Esophagus squamous epithelium (tissue), 5 donors: ENCODE measurements at places on chromosomes 16 and 17.

DNA sequence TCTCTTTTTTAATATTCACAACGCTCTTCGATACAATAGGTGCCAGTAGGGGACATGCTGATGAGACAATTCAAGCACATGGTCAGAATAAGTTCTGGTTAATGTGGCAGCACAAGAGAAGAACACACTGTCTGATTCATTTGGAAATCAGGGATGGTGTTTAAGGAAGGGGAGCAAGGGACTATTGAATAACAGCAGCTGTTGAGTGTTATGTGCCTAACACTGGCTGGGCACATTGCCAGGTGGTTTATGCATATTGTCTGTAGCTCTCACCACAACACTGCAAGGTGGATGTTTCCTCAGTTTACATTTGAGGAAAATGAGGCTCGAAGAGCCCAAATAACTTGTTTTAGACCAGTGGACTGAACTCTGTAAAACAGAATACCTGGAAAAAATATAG, 44.2 kb downstream of the LYRM9 start:
- no peak for DNase-seq

DNA sequence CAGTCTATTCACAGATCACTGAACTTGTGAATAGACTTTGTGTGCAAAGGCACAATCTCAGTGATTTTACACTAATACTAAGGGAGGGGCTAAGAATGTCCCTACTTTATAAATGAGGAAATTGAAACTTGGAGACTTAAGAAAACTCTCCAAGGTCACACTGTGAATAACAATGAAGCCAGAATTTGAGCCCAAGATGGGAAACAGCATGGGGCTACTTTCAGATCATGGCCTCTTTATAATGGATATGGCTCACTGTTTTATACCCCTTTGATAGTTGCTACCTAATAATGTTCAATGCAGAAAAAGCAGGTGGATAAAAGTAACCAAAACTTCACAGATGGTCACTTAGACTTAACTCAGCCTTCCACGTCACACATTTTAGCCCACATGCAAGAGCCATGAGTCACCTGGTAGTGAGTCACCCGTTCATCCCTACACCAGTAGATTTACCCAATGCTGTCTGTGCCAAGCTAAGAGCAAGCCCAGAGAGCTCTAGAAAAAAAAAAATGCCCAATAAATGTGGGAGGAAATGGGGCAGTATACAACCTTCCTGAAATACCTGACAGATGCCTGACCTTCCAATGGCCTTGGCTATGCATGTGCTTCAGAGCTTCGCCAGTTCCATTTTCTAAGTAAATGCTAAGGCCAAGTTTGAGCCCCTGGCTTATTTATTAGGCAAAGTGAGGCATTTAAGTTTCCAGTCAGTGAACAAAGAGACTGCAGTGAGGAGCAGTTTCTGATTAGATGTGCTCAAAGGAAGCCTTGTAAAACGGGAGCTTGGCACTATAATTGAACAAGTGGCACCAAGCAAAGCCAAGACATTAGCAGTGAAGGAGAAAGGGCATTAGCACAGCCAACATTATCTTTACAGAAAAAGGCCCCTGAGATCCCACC, 219.7 kb downstream of the TMEM114 start:
- DNase-seq = no peak

DNA sequence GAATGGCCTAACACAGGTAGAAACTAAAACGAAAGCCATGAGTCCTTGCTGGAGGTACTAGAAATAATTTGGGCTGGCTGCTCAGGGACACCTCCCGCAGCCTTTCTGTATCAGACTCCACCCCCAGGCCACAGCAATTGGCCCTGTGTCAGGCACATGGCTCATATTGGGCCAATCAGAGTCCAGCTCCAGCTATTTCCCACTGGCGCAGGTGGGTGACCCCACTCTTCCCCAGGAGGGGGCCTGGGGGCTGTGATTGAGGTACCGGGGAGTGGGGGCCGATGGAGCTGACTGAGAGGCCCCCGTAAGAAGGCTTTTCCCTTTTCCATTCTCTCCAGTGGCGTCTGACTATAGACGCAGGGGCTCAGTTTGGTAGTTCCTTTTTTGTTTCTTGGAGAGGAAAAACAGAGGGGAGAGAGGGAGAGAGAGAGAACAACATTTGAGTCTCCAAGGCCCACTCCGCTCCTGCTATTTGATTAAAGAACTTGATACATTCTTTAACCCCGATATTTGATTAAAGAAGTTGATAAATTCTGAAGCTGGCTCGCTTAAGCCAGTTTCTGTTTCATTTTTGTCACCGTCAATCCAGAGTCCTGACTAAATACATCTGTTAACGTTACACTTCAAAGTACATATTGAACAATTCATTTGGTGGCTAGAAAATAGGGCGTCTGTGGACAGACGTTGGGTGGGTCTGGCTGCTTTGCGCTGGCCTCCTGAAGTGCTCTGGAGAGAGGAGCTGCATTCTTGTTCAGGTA, 26.3 kb downstream of the FOXL1 start:
- no peak for DNase-seq

- no peak for DNase-seq
Measured at GRCh38 chr17:11757815-11758214, 159.5 kb downstream of the DNAH9 start.

- DNase-seq = no peak
Measured at GRCh38 chr16:16155234-16155633, 68.1 kb downstream of the ABCC6 start.

GRCh38 chr17:14211801-14212200, 24.9 kb downstream of the CDRT15 start:
- no peak for DNase-seq

GRCh38 chr17:73782231-73782630, 138.0 kb upstream of the SDK2 start:
- no peak for DNase-seq

GRCh38 chr17:29968271-29968670, 26.8 kb downstream of the EFCAB5 start:
- DNase-seq = no peak

GRCh38 chr16:3004319-3004718, 8.4 kb upstream of the CLDN9 start:
- DNase-seq = no peak

GRCh38 chr16:22646948-22647556, 136.4 kb downstream of the NPIPB5 start:
- DNase-seq = no peak

DNA sequence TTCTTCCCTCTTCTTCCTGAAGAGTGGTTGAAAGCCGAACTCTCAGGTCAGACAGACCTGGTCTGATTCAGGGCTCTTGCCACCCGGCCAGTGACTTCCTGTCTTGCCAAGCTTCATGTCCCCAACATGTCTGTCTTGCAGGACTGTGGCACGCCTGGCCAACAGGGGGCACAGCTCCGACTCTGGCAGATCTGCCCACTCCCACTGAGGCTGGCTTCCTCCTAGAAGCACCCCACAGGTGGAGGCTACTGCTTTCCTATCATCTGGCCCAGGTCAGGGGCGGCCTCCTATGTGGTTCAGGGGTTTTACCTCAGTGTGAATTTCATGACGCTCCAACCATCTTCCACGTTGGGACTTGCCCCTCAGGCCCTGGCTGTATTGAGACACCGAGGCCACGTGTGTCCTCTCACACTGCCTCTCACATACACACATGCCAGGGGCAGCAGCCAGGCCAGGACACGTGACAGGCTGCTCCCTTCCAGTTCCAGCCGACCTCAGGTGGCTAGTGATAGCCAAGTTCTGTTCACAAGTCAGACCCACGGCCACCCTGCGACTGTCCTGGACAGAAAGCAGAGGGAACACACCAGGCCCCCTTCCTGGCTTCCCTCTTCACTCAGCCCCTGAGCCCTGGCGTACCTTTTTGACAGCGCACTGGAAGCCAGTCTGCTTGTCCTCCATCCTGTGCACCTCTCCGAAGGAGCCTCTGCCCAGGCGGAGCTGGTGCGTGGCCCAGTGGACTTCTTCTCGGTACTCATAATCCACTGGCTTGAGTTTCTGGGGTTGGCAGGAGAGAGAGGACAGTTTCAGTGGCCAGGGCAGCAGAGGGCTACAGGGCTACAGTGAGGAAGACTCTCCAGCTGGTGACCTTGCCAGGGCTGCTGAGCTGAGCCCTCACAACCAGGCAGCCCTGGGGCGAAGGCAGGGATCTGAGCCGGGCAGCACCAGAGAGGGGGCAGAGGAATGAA, 22.6 kb upstream of the SPATA32 start:
- no peak for DNase-seq

DNA sequence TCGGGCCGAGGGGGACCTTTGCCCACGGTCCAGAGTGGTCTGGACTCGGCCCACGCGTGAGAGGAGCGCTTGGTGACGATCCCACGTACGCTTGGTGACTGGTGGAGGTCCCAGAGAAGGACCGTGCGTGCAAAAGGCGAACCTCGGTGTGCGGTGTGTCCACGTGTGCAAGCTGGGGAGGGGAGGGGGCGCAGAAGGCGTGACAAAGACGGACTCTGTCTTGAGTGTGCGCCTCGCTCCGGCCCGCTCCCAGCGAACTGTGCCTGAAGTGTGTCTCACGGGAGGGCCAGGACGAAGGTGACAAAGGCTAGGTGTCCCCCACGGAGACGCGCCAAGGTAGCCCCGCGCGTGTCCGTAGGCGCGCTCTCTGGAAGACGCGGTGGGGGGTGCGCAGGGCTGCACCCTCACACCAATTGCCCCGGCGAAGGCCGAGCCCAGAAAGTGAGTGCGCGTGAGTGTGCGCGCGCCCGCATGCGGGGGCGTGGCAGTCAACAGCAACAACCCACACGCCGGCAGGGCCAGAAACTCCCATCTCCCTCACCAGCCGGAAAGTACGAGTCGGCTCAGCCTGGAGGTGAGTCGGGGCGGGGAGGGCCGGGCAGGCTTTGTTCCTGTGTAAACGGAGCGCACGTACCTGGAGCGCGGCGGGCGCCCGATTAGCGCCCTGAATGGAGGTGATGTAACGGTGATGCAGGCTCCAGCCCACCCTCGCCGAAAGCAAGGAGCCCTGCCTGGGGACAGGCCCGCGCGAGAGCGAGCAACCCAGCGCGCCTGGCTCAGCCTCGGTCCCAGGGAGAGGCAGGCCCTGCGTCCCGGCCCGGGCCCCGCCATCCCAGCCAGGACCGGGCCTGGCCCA, at the start of gene GPRC5C:
Gene GPRC5C (plus strand): TSS at position 521 of the 856 bp plus-strand sequence. CDS start 7,689 bp downstream, outside the sequence.
- no peak for DNase-seq

DNA sequence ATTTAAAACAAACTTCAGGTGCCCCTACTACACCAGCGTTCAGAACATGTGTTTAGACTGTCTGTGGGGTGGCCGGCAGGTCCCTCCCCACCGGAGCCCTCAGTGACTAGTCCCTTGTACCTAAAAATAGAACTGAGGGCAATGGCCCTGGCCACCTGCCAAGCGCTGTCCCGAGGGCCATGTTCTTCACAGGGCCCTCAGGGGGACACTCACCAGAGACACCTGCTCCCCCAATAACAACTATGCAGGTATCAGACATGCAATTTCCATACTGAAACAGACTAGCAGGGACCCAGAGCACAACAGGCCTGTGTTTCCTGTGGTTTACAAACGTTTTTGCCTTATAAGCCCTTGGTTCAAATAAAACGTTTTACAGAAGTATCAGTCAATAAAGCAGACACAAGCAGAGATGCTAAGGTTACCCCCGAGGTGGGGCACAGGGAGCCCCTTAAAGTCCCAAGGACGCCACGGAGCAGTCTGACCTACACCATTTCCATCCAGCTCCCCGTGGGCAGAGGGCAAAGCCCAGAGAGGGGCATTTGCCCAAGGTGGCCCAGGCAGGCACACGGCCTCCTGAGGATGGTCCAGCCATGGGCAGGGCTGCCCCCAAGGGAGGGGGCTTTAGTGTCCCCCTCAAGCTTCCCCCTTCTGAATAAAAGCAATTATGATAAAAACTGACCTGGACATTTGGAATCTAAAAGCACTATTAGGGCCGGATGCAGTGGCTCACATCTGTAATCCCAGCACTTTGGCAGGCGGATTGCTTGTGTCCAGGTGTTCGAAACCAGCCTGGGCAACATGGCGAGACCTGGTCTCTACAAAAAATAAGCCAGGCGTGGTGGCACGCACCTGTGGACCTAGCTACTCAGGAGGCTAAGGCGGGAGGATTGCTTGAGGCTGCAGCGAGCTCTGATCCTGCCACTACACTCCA, 896 bp upstream of the MYLK3 start:
- DNase-seq = no peak

DNA sequence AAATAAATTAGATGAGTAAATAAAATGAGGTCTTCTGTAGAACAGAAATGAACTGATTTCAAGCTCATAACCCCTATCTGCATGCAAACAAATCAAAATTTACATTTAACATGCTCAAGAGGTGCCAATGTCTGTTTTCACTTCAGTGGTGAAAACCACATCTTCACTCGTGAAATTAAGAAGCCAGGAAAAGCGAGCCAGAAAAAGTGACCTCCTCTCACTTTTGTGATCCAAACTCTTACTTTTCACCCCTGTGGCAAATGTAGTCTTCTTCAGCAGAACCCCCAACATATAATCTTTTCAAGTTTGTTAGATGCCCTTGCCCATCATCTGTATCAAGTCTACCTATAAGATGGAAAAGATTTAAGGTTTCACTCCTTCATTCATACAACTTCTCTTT, 9.5 kb upstream of the QRICH2 start:
- no peak for DNase-seq

DNA sequence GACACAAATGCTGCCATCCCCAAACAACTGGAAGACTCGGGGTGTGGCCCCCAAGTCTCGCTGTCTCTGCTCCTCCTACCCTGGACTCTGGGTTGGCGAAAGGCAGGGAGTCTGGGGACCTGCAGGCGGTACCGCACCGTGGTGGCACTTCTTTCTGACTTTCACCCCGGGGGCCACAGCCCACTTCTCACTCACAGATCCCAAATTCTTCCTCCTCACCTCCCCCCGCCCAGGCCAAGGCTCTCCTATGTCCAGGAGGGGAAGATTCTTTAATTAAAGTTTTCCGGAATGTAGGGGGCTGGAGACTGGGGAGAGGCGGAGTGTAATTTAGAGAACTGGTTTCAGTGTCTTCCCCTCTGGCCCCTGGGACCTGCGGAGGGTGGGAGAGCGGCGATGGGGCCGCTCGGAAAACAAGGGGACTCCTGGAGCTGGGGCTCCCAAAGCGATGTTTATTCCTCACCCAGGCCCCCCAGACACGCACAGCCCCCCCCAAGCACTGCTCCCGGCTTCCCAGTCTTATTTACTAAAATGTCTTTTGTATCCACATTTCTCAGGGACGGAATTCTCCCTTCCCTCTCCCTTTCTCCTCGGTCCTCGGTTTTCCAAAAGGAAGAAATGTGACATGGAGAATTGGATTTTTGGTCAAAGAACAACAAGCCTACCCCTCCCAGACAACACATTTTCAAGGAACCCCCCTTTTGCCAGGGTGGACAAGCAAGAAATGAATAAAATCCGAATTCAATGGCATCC, 1.2 kb downstream of the WNT3 start:
- no peak for DNase-seq

GRCh38 chr17:80163336-80163735, 6.5 kb upstream of the CARD14 start:
- no peak for DNase-seq
